ENCODE measurements at places on chromosomes 12 and 14.
A peak's percentile ranks its signal among the peaks of the same experiment; 100 is the strongest.

DNA sequence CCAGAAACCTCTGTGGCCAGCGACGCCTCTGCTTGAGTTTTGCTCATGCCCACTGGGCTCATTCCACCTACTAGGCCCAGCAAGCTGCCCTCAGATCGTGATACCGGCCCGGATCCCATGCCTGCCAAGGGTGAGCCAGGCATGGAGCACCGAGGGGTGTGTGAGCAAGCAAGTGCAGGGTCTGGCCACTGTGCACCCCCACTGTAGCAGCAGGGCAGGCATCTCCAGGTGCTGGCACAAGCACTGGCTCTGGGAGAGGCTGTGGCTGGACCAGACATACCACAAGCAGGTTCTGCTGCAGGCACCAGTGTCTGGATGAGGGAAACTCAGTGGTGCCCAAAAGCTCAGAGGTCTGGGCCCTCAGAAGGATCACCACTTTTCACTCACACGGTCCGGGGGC, 20.6 kb downstream of the FAM186A start:
- no peak for DNase-seq

DNA sequence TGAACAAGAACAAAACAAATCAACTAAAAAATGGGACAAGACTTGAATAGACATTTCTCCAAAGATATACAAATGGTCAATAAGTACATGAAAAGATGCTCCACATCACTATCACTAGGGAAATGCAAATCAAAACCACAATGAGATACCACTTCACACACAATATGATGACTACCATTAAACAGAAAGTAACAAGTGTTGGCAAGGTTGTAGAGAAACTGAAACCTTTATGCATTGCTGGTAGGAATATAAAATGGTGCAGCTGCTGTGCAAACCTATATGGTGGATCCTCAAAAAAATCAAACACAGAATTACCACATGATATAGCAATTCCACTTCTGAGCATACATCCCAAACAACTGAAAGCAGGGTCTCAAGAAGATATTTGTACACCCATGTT, 5.2 kb downstream of the SMAGP start:
- DNase-seq: no peak

- no peak for DNase-seq
These were observed 1.7 kb downstream of the OTX2 start for GRCh38 chr14:56808383-56809269.

DNA sequence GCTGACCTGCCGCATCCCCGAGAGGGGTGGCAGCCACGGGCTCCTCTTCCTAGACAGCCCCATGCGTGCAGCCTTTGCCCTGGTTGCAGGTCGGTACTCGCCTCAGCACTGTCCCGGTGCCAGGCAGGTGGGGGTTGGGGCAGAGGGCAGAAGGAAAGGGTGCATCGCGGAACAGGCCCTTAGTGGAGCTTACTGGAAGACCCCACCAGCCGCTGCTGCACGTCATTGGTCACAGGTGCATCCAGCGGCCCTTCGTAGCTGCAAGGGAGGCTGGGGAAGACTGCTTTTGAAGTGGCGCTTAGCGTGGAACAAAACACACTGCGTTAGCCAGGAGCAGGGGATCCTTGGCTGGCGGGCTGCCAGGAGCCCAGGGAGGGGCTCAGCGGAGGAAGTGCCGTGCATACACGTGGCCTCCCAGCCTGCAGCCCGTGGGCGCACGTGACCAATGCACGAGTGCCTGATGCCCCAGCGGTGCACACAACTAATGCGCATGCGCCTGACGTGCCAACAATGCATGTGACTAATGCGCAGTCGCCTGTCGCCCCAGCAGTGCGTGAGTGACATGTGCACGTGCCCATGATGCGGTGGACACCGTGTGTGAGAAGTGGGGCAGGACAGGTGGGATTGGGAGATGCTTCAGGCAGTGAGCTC, 5.0 kb upstream of the EP400 start:
- no peak for DNase-seq

GRCh38 chr12:120209851-120210250, 8.9 kb upstream of the RPLP0 start:
- DNase-seq: no peak

GRCh38 chr12:109981311-109981710, 14.9 kb downstream of the GIT2 start:
- DNase-seq: peak; percentile 16

- no peak for DNase-seq
These were observed 764.7 kb downstream of the BCL11B start for GRCh38 chr14:98507264-98507663.

- DNase-seq: no peak
These were observed 69.9 kb downstream of the ARL6IP4 start for GRCh38 chr12:123050331-123050831.

GRCh38 chr12:76250256-76250655, 98.0 kb downstream of the BBS10 start:
- DNase-seq: no peak

DNA sequence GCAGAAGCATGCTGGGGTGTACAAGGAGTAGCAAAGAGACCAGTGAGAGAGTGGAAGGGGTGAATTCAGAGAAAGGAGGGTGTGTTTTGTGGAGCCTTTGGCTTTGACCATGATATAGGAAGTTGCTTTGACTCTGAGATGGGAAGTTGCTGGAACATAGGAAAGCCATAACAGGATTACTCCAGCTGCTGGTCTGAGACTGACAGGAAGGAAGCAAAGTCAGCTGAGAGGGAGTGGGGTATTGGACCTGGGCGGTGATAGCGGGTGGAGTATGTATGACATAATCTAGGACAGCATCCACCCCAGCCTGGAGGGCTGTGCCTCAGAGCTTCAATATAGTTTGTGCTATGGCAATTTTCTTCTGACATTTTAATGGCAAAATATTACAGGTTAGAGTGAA, 324.4 kb downstream of the PDZRN4 start:
- no peak for DNase-seq

DNA sequence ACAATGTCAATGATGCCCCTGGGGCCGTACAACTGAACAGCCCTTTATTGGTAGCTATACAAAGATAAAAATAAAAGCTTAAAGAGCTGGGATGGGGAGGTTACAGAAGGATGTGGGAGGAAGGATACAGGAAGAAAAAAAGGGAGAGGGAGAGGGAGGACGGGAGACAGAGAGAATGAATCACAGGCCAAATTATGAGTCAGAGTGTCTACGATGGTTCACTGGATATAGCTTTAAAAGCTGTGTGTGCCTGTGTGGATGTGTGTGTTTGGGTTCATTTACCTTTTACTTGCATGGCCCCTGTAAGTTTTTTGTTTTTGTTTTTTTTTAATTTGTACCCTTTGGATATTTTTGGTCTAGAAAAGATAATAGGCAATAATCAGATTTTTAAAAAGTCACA, 111.9 kb downstream of the CCDC60 start:
- DNase-seq: no peak

DNA sequence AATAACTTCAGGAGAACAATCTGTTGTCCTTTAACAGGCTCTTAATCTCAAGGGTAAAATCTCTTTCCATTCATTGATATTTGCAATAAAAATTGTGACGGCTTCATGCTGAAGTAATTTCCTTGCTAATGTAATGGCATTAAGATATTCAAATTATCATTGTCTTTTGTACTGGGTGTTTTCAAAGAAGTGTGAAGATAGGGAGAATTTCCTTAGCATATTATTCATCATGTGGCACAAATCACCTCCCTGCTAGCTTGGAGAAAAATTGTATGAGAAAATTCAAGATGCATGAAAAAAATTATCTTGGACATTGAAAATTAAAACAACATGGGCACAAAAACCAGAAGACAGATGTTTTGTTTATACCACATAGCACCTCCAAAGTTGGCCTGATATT, 63.6 kb upstream of the ARID2 start:
- DNase-seq: no peak

DNA sequence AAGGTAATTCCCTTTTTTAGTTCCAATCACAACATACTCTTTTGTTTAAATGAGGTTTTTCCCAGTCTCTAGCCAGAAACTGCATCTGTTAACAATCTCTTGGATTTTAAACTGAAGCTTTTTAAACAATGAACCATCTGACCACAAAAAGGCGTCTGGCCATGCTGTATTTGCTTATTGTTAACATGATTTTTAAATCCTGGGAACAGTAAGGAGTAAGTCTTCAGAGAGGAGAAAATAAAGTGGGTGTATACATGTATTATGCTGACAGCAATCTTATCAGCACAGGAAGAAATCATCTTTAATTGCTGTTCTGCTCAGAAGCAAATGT, 106.2 kb downstream of the DAAM1 start:
- DNase-seq: no peak

GRCh38 chr14:95547272-95547625, 12.4 kb downstream of the GLRX5 start:
- DNase-seq: no peak

DNA sequence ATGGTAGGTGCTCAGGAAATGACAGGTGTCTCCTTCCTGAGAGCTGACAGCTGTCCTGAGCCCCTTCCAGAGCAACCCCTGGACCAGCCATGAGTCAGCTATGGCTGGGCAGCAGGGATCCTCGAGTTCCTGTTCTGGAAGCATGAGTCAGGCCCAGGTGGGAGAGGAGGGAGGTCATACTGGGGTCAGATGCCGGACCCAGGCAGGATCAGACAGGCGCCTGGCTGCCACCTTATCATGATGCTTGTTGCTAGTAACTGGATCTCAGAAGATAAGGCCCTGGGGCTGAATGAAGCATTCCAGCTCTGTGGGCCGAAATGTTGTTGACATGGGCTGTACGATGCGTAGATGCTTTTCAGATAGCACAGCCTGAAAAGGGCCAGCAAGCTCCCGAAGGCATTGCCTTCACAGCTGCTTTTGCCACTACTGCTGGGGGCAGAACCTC, 17.4 kb upstream of the KRT7 start:
- DNase-seq: no peak

GRCh38 chr14:61334197-61334701, 12.9 kb downstream of the PRKCH start:
- DNase-seq: no peak

- no peak for DNase-seq
These were observed 10.2 kb upstream of the GOLGA5 start for GRCh38 chr14:92783813-92784431.

DNA sequence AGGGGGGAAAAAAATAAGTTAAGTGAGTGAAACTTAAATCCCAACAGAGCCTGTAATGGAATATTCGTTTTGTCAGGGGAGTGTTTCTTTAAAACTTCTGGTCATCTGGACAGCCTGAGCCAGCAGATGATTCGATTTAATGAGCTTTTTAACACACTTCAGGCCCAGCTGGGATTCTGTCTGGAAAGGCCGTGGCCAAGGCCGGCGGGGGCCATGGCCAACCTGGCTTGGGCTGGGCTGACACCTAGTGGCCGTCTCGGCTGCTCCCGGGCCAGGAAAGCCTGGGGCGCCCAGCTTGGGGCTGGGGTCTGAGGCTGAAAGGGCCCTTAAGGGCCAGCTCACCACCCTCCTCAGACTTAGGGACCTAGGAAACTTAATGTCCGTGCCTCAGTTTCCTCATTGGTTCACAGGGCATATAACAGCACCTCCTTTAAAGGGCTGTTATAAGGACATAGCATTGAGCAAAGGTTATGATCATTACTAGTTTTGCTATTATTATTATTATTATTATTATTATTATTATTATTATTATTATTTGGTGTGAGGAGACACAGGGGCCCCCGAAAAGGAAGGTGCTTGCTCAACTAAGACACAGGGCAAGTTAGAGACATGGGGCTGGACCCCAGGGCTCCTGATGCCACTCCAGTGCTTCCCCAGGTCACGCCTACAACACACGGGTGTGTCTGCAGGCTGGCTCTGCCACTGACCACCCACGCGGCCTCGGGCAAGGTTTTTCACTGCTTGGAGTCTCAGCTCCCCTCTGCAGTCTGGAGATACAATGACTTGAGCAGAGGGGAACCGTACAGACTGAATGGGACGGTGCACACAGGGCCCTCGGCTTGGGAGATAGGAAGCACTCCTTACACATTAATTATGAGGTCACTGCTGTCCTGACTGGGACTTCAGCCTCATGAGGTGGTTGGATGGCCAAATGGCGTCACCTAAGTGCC, 84.0 kb downstream of the SYNE3 start:
- DNase-seq: no peak

DNA sequence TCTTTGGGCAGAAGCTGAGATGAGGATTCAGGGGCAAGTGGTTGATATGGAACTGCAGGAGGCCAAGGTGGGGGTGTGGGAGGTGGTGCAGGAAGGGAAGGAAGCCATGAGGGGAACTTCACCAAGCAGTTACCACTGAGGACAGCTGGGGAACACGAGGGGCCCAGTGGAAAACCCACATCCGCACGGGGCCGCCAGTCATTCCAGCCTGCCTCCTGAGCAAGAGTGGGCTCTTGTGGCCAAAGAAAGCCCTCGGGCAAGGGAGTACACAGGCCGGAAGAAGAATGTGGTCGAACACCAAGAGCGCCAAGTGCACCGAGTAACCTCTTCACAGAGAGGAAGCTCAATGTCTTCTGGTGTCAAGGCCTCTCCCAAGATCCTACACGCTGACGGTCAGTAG, 252.2 kb upstream of the FOXN3 start:
- no peak for DNase-seq

GRCh38 chr14:85881935-85882334, 352.0 kb downstream of the FLRT2 start:
- no peak for DNase-seq

DNA sequence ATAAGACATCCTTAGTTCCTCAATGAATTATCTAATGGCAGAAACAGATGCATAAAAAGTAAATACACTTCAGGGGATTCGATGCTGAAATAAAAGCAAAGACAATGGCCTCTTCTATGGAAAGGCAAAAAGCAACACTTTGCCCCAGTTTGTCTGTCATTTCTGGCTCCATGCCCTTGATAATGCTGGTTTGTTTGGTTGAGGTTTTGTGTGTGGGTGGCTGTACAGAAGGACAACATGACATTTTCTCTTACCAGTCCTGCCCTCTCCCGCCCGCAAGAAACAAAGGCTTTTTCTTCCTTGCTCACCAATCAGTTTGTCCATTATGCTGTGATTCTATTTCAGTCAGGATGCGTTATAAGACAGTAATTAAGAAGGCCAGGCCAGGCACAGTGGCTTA, 18.1 kb upstream of the WDR89 start:
- DNase-seq: no peak

DNA sequence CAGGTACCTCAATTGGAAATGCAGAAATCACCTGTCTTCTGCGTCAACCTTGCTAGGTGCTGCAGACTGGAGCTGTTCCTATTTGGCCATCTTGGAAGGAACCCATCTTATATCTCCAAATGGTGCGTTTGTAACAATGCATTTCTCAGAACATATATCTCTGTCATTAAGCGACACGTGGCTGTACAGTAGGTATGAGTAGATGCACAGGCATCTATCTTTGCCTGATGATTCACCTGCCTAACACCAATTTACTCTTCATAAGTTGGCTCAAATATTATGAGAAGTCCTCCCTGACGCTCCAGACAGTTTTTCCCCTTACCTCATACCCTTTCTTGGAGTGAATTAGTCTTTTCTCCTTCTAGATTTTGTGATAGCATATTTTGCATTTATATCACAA, 44.2 kb downstream of the GPR137C start:
- no peak for DNase-seq

- no peak for DNase-seq
These were observed 154.0 kb downstream of the PAH start for GRCh38 chr12:102763061-102763460.

Measured in activated CD8-positive, alpha-beta memory T cell treated with anti-CD3 and anti-CD28 coated beads for 48 hours (primary cell).